ENCODE measurements at places on chromosomes 1 and 21.

DNA sequence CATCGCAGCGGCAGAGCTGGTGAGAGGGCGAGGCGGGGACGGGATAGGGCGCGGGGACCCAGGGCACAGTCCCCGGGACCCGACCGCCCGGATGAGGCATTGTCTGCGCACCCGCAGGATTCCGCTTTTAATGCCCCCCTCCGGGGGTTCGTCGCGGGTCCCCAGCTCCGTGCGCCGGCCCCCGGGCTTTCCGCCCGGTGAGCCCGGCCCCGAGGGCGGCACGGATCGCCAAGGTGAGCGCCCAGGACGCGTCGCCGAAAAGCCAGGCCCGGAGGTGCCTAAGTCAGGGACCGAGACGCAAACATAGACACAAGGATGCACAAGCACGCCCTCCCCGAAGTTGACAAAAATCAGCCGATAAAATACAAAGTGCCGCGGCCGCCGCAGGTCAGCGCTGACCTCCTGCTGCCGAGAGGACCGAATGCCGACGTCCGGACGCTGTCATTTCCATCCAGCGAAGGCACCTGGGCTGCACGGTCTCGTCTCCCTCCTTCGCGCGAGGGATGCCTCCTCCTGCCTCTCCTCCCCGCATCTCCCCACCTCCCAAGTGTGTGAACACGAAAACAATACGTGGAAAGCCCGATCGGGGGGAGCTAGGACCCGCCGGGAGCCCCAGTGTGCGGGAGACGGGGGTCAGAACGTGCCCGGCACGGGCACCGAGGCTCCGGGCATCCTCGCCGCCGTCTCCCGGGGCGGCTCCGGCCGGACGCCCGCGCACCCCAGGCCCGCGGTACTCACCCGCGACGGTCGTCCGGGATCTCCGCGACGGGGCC is 101.1 kb upstream of the SOD1 start:
- peak; percentile 55 for DNase-seq

- no peak for DNase-seq
These were observed 779.7 kb downstream of the USP25 start for GRCh38 chr21:16509476-16509875.

GRCh38 chr1:40633931-40634376 is 31.5 kb downstream of the RIMS3 start:
- no peak for DNase-seq

DNA sequence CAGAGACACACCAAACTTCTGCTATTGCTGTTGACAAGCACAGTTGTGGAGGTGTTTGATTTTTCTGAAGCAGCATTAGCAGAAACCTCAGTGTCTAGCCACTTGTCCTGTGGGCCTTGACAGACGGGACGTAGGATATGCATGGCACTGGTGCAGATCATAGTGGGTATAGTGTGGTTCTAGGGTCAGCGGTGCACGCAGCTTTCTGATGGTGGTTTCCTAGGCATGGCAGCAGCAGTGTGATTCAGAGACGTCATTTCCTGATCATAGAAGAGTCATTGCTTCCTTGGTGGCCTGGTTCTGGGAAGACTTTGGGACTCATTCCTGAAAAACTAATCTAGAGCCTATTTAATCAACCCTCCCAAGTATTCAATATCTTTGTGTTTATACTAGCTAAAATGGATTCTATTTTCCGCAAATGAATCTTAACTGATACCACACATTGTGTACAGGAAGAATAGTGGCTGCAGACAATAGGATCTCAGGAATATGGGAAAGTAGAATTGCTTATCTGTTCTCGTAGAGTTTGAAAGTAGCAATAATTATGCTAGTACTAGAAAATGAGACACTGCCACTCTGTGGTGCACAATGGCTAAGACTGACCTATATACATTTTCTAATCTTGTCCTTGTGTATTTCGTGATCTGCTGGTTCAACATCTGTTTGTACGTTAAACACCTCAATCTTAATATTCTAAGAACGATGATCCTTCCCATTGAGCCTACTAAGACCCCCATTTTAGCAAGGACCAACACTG is 2.8 kb upstream of the USP1 start:
- DNase-seq: no peak

GRCh38 chr1:172212124-172212523 is 208.4 kb upstream of the C1orf105 start:
- no peak for DNase-seq

DNA sequence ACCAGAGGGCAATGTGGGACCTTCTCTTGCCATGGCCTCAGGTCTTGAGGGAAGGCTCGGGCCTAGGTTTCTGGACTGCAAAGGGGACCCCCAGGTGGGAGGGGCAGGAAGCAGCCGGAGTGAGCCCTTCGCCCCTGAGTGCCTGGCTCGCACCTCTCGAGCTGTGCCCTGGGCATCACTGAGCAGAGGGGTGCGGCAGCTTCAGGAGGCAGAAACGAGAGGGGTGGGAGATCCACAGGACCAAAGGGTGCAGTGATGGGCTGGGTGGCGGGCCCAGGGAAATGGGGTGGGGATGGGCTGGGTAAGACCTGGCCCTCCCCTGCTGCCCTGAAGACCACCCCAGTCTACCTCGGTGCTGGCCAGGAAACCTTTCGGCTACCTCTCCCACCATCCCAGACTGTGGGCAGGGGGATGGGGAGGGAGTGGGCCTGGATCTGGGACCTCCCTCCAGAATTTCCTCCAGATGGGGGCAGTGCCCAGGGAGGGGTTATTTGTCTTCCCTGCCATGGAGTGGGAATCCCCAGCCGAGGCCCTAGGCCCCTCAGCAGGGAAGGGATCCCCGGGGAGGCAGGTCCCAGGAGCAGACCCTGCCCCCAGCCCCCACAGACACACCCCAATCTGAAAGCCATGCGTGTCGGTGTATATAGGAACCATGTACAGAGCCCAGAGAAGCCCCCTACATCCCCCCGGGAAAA is 21.3 kb downstream of the A3GALT2 start:
- no peak for DNase-seq

DNA sequence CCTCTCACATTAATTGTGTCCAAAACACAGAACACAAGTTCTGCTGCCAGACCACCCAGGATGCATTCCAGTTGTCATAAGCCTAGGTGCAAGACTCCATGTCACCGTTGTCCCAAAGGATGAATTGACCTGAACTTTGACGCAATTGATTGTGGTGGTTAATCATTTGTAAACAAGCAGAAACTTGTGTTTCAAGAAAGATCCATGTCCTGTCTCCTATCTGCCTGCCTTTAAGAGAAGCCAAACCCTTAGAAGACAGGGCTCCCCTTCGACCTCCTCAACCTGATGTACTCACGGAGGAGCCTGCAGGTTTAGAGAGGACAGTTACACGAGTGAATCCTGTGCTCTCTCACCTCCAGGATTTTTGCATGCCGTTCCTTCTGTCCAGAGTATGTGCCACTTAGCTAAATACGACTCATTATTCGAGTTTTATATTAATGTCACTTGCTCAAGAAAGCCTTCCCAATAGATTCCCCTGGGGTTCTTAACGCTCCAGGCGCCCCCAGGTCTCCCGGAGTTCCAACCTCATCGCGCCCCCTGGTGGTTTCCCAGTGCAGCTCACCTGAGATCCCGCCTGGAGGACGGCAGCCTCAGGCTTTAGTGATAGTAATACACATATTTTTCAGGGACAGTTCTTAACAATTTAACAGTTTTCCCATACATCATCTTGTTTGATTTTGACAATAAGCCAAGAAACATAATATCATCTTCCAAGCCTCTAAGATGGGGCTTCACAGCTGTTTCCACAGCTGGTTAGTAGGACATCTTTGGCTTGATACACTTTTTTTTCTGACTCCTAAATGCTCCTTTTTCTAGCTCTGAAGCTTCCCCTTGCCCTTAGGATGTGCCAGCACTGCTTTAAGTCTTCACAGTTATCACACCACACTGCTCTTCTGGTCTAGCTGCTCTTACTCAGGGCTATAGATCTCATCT is 2.4 kb upstream of the C8B start:
- DNase-seq: no peak

GRCh38 chr1:57530206-57530910 is 106.5 kb upstream of the DAB1 start:
- no peak for DNase-seq

GRCh38 chr1:26822737-26823395 is 3.6 kb upstream of the ZDHHC18 start:
- no peak for DNase-seq

DNA sequence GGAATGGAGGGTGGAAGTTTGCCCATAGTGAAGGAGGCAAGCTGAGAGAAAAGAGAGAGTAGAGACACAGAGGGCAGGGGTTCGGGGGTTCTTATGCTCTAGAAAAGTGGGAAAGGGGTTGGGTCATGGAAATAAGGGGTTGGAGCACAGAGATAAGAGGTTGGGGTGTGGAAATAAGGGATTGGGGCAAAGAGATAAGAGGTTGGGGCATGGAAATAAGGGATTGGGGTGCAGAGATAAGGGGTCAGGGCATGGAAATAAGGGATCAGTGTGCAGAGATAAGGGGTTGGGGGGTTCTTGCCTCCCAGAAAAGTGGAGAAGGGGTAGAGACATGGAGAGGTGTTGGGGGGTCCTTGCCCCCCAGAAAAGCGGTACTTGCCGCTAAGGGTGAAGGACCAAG is 56.2 kb downstream of the SFPQ start:
- DNase-seq: no peak

DNA sequence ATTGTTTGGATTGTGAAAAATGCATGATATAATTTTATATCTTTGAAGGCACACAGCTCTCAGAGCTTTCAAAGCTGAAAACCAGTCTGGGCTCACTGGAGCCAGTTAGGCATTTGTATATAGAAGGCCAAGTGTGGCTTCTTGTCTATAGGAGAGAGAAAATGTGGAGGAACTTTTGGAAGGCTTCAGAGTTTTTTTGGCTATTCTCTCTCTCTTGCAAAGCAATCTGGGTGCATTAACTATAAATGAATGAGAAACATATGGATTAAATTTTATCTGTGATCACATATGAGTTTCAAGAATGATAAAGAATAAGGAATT is 216.7 kb upstream of the HOOK1 start:
- DNase-seq: no peak

GRCh38 chr1:208291923-208292711 is 47.9 kb upstream of the PLXNA2 start:
- no peak for DNase-seq

DNA sequence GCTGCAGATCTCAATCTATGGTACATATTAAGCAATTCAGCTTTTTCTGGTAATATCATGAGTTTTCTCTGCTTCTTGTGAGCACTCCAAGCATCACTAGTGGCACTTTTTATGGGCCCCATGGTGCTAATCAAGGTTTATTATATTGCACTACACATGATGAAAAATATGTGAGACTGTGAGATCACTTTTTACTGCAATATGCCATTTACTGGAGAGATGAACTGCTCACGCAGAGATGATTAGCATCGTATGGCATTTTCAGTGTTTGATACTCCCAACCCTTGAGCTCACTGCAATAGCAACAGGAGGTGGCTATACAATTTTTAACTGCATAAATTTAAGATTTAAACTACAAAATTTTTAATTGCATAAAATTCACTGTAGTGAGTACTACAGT is 8.7 kb upstream of the KCNK1 start:
- DNase-seq: no peak

GRCh38 chr1:230424391-230425251 is 1.5 kb downstream of the PGBD5 start:
- DNase-seq: no peak

DNA sequence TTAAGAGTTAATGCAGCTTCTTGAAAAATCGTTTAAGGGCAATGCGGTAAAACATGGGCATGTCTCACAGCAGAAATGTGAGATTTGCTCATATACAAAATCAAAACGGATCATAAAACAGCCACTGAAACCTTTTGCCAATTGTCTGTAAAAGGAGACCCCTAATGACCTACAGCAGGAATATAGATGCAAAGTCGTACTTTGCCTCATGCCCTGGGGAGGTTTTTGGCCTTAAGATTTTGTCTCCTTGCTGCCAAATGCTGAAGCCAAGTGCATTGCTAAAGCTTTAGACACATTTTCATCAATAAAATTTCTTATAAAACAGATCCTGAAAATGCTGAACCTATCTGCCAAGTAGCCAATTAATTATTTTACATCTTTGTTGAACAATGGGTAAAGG is 226.9 kb downstream of the TGFB2 start:
- no peak for DNase-seq

GRCh38 chr1:109812691-109813393 is 49.1 kb upstream of the EPS8L3 start:
- DNase-seq: no peak

DNA sequence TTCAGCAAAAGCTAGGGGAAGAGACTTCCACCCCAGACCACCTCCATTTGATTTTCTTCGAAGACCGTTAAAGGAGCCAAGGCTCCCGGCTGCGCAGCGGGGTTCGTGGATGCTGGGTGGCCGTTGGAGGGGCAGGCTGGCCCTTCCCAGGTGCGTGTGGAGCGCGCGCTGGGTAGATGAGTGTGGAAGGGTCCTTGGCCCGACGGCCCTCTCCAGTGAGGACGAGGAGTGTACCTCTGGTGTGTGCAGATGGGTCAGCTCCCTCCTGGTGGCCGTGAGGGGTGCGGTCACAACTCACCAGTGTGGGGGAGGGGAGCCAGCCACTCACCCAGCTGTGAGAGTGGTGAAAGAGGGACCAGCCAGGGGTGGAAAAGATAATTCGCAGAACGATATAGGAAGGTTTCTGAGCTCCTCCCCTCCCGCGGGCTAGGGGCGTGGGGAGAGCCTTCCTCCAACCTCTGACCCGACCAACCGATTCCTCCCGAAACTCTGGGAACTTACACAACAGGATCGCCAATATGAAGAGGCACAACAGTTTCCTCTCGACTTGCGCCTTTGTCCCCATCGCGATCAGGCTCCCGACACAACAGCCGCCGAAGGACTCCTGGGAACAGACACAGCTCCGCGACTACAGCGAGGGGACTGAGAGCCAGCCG is at the start of gene F11R:
Gene F11R, minus strand, starts transcription at position 644 of the 656 bp plus-strand sequence. Its CDS starts 79 bp downstream, at position 565.
- no peak for DNase-seq

GRCh38 chr1:224499204-224499603 is 64.6 kb upstream of the WDR26 start:
- DNase-seq: no peak

GRCh38 chr1:77614037-77614436 is 68.4 kb downstream of the ZZZ3 start:
- DNase-seq: no peak

- no peak for DNase-seq
These were observed 12.2 kb upstream of the S100A7A start for GRCh38 chr1:153404086-153404635.

- no peak for DNase-seq
These were observed 16.9 kb upstream of the MCL1 start for GRCh38 chr1:150596095-150596892.

DNA sequence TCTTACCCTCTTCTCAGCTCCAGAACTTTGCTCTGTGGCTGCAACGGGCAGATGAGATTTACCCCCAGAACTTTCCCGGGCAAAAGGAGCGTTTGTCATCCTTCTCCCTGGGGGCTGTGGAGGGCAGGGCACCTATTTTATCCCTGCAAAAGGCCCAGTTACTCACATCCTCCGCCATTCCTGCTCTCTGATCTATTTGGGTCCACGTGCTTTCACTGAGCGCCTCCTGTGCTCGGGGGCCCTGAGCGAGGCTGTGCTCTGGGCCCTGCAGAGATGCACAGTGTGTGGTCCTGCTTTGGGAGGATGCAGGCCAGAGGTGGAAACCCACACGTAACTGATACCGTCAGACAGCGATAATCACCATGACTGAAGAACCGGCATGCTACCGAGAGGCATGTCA is 2.4 kb upstream of the CSMD2 start:
- DNase-seq: no peak

Measured in activated T-cell treated with anti-CD3 and anti-CD28 coated beads, Interleukin-2, amount 50 U/mL, for 1 hour (primary cell).